Activated effector memory CD4-positive, alpha-beta T cell treated with Interleukin-2 at 50 U/mL for 16 hours (primary cell): ENCODE measurements at places on chromosomes 2 and 18.

DNA sequence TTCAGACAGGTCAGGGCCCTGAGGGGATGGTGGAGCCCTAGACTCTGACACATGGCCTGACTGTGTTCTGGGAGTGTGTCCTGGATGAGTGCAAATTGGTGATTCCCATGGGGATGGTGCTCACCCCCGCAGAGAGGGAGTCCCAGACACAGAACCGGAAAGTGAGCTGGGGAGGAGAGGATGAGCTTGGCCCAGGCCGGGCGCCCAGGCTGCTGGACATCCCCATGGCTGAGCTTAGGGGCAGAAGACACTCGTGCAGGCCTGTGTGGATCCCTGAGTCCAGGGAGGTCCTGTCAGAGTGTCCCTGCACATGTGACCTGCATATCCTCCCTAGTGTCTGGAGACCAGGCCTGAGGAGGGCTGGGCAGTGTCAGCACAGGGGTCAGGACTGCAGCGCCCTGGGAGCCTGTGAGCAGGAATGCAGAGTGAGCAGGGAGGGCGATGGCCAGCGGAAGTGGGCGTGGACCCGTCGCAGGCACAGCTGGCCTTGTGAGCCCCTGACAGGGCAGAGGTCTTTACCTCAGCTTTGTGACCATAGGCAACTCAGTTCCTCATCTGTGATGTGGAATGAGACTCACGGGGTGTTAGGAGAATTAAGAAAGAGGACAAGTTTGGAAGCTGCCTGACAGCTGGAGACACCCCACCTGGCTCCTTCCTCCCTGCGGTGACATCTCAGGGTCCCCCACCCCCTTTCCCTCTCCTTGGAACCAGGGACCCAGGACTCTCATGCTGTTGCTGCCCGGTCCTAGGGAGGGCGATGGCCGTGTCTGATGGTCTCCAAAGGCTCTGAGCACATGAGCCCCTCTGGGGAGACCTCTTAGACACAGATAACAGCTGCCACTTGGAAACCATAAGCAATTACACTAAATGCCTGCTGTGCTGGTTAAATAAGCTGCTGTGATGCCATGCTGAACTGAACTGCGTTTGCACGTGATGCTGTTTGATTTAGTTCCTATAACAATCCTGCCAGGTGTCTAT lies 62.6 kb upstream of the HS6ST1 start:
- no peak for DNase-seq

DNA sequence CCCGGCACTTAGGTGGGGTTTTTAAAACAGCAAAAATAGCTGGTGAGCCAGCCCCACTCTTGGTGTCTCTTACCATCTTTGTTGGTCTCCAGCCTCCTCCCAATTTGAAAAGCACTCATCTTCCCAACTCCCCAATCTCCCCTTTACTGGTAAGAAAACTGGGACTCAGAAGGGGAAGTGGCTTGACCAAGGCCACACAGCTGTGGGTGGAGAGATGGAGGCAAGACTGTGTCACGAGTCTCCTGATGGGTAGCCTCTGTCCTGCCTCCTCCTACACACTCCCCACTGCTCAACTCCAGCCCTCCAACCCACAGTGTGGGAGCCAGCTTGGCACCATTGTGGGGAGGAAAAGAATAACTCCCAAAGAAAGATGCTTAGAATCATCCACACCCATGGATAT lies 140.4 kb downstream of the SMAD2 start:
- no peak for DNase-seq

DNA sequence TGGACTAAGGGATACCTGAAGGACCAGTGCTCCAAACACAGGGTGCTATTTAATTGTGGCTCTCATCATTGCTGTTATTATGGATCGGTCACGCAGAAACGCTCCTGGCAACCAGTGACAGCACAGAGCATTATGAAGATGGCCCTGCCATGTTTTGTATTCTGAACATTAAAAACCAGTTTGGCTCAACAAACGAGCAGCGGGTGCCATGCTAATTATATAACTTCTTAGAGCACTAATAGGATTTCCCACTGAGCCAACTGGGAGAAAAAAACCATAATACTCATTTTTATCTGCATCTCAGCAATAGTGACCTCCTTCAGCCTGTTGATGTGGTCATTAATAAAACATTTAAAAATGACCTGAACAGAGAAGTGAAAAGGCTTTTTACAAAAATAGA lies 212.8 kb downstream of the STK39 start:
- DNase-seq: no peak

GRCh38 chr18:2990956-2991640 lies 21.8 kb downstream of the LPIN2 start:
- DNase-seq: no peak

GRCh38 chr2:188795762-188796161 lies 178.4 kb upstream of the COL3A1 start:
- DNase-seq: no peak

DNA sequence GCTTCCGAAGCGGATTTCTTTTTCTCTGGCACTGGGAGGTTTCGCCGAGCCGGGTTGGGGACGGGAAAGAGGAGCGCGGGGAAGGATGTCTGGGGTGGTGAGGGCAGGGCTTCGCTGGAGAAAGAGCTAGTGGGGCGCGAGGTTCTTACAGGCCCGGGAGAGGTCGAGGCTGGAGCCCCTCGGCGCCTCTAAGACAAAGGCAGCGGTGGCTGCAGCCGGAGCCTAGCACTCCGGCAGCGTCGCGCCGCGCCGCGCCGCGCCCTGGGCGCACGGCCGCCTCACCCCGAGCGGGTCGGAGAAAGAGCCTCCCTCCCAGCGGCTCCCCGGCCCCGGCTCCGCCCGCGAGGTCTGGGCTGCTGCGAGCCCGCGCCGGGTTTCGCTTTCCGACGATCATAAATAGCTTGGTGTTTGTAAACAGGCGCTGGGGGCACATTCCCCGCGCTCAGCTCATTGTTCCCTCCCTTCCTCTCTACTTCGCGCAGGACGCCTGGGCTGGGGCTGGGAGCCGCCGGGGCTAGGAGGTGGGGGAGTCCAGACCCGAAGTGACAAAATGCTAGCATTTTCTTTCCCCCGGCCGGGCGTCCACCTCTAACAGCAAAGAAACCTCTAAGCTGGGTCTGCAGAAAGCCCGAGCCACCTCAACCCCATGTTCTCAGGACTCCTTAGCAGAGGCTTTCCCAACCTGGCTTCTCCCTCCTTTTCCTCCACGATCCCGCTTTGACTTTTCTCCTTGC lies 813 bp upstream of the MEIS1 start:
- DNase-seq: no peak

DNA sequence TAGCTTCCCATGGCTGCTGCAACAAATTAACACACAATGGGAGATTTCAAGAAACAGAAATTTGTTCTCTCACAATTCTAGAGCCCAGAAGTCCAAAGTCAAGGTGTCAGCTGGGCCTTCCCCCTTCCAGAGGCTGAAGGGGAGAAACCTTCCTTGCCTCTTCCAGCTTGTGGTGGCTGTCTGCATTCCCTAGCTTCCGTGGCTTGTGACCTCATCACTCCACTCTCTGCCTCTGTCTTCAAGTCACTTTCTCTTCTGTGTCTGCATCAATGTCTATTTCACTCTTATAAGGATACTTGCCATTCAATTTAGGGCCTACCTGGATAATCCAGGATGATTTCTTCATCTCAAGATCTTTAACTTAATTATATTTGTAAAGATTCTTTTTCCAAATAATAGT lies 16.8 kb upstream of the SRBD1 start:
- DNase-seq: no peak

GRCh38 chr18:13017247-13017875 lies 26.2 kb downstream of the CEP192 start:
- DNase-seq: no peak

- DNase-seq: no peak
Observed at GRCh38 chr2:134398300-134398699, 144.4 kb downstream of the MGAT5 start.

GRCh38 chr18:48872234-48873145 lies 78.3 kb downstream of the SMAD7 start:
- no peak for DNase-seq

DNA sequence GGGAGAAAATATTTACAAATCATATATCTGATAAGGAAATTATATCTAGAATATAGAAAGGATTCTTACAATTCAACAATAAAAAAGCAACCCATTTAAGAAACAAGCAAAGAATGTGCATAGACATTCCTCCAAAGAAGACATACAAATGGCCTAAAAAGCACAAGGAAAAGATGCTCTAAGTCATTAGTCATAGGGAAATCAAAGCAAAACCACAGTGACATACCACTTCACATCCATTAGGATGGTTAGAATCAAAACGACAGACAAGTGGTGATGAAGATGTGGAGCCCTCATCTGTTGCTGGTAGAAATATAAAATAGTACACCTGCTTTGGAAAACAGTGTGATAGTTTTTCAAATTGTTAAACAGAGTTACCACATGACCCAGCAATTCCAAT lies 48.2 kb downstream of the MAPRE2 start:
- no peak for DNase-seq

DNA sequence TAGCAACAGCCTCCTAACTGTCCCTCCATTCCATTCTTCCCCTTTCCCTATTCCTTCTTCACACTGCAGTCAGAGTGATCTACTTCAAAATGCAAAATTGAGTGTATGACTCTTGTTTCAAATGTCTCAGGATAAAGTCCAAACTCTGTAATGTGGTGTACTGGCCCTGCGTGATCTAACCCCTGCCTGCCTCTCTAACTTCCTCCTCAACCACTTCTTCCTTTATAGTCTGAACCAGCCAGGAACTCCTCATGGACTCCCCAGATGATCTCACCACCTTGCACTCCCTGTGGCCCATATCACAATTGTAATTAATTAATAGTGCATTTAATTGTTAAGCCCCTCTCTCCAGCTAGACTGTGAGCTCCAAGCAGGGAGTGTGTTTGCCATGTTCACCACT lies 3.1 kb upstream of the B3GNT2 start:
- DNase-seq: no peak

GRCh38 chr2:7905756-7906155 lies 776.1 kb upstream of the ID2 start:
- DNase-seq: no peak

DNA sequence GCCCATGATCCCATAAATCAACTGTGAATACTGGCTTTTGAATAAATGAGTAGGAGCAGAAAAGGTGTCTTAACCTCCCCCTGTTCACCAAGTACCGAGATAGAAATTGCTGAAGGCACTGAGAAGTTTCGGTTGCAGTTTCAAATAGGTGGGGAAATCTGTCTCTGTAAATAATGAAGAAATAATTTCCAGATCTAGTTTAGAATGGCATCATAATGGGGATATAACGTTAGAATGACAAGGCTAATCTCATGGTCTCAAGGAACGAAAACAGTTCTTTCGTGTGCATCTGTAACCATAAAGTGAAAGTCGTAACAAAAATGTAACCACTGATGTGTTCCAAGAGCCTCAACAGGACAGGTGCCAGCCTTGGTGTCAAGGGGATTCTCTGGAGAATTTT lies 49.9 kb upstream of the TMEM18 start:
- no peak for DNase-seq

- DNase-seq: no peak
Observed at GRCh38 chr18:23141104-23141999, 6.1 kb downstream of the CABLES1 start.

GRCh38 chr2:226140594-226140993 lies 659.0 kb downstream of the IRS1 start:
- DNase-seq: no peak

DNA sequence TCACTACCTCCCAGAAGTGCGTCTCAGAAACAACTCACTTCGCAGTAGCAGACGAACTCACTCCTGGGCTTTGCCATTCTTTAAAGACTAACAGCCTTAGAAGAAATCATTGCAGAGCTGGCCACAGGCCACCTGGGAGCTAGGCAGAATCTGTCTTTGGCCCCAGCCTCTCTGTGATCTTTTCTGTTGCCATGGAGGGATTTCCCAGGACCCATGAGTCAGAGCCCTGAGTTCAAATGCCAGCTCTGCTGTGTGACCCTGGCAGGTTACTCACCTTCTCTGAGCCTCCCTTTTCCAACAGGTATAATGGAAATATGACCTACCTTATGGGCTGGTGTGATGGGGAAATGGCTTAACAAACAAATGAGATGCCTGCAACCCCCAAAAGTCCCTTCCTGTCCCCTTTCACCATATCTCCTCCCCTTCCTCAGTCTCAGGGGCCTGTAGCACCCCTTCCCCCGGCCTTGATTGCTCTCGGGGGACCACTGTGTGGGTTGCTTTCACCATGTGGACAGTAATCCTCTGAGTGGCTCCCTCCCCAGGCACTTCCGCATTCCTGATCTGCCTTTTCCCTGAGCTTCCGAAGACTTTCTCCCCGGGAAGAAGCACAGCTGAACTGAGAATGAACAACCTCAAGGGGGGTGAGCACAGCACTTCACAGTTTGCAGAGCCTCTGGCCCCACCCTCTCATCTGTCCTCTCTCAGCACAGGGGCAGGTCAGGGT lies 34.0 kb upstream of the SLC66A3 start:
- DNase-seq: no peak

DNA sequence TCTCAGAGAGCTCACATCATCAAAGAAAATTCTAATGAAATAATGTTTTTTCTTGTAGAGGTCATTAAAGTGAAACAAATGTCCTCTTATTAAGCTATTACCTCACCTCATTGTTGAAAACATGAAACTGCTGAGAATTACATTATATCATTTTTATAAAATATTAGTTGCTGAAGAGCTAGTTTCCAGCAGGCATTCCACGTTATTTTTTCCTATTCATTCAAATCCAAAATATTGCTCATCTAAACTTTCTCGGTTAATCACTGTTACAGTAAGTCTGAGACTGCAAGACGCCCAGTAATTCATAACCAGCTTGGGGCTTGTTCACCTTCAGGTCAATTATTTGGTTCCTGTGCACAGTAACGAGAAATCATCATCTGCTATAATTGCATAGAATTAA lies 138.5 kb upstream of the RASGRP3 start:
- no peak for DNase-seq

DNA sequence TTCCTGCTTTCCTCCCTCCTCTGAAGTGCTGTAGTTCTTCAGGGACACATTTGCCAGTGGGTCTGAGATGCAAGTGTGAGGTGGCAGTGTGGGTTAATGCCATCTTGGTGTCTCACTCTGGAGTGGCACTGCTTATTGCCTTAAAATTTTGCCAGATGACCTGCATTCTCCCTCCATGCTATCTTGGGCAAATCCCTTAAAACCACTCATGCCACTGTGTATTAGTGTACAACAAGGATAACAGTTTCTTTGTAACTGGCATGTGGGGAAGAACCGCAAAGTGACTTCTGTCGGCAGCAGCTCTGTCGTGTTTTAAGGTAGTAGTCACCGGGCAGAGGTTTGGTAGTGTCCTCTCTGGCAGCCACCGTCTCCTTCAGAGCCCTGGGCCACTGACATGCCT lies 124.2 kb downstream of the NEDD4L start:
- DNase-seq: no peak

GRCh38 chr18:49360582-49360981 lies 99.9 kb downstream of the DYM start:
- no peak for DNase-seq

DNA sequence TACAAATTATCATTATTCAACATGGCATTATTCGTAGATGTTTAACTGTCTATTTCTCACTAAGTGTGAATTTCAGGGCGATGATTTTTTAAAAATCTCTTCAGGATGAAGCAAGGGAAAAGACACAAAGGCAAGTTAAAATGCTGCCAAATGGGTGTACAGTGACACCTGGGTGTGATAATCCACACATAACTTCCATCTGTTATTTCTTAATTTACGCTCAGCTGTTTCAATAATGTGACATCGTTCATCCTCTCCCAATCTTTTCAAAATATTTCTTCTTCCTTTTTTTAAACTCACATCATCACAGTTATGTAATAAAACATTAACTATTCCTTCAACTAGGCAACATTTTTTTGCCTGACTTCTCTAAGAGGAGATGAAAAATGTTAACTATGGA lies 10.6 kb downstream of the PDE1A start:
- DNase-seq: no peak

GRCh38 chr2:149002378-149002890 lies 36.1 kb upstream of the LYPD6B start:
- DNase-seq: no peak

GRCh38 chr2:75100801-75101151 lies 98.5 kb downstream of the TACR1 start:
- no peak for DNase-seq
